ENCODE measurements at places on chromosomes 13 and 19. TPM values are rescaled to one million over a fixed set of nuclear protein-coding genes. Genes with fewer than 3 reads are reported as not detected.
A peak's percentile ranks its signal among the peaks of the same experiment; 100 is the strongest.

DNA sequence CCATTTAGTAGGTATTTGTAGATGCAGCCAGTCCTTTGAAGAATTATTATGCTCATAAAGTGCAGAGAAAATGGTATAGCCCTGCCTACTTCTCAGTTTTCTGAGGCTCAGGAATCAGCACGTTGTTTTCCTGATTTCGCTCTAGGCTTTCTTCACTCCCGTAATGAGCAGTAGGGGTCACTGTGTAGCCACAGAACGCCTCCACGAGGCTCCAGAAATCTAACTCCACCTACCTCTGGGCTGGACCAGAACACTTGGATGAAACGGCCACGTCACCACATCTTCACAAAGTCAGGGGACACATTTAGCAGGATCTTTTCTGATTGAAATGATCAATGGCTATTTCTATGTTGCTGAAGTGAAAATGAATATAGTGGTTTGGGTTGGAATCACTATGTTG, 49.8 kb upstream of the GTF3A start:
- no peaks in the 10 kb centered on the region for H3K4me1 ChIP-seq
- no peak overlapping the region for H3K27ac ChIP-seq
- H3K36me3 ChIP-seq = no peaks in the 10 kb centered on the region
- H3K27me3 ChIP-seq = peaks cover 17% of the 10 kb centered on the region
- peak; percentile 96 for DNase-seq

- no peaks in the 10 kb centered on the region for H3K36me3 ChIP-seq
- no peaks in the 10 kb centered on the region for H3K27me3 ChIP-seq
- H3K27ac ChIP-seq = peak overlapping the region; percentile 65
- H3K4me1 ChIP-seq = peaks cover 32% of the 10 kb centered on the region
- peak overlapping the region; percentile 44 for H3K4me3 ChIP-seq
- DNase-seq = peak; percentile 96
Measured at GRCh38 chr13:110126391-110126961, 180.5 kb downstream of the COL4A1 start.

- peaks cover 17% of the 10 kb centered on the region for H3K4me1 ChIP-seq
- peaks cover 37% of the 10 kb centered on the region for H3K36me3 ChIP-seq
- H3K27me3 ChIP-seq = no peaks in the 10 kb centered on the region
- no peak overlapping the region for H3K4me3 ChIP-seq
Measured at GRCh38 chr13:25252225-25252624, 35.1 kb downstream of the MTMR6 start.

DNA sequence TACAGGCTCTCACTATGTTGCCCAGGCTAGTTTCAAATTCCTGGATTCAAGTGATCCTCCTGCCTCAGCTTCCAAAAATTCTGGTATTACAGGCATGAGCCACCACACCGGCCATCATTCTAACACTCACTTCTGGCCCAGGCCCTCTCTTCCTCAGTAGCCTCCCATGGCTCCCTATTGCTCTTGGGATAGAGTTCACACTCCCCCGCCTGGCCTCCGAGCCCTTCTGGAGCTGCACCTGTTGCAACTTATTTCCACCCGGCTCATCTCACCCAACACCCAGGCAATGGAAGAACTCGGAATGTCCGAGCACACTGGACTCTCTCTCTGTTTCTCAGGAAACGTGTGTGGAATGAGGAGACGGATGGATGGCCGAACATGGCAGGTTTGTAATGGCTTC, 9.0 kb upstream of the SBK3 start:
- no peaks in the 10 kb centered on the region for H3K27me3 ChIP-seq
- peaks cover 5% of the 10 kb centered on the region for H3K4me1 ChIP-seq

- H3K27ac ChIP-seq = no peak overlapping the region
- H3K36me3 ChIP-seq = no peaks in the 10 kb centered on the region
- no peak overlapping the region for H3K4me3 ChIP-seq
- DNase-seq = no peak
- H3K4me1 ChIP-seq = peaks cover 5% of the 10 kb centered on the region
Measured at GRCh38 chr13:40588101-40588500, 78.3 kb downstream of the FOXO1 start.

- no peak for DNase-seq
- H3K27me3 ChIP-seq = no peaks in the 10 kb centered on the region
- H3K4me3 ChIP-seq = no peak overlapping the region
- H3K36me3 ChIP-seq = no peaks in the 10 kb centered on the region
- no peak overlapping the region for H3K27ac ChIP-seq
Measured at GRCh38 chr13:110293037-110293436, 13.9 kb downstream of the COL4A1 start.

DNA sequence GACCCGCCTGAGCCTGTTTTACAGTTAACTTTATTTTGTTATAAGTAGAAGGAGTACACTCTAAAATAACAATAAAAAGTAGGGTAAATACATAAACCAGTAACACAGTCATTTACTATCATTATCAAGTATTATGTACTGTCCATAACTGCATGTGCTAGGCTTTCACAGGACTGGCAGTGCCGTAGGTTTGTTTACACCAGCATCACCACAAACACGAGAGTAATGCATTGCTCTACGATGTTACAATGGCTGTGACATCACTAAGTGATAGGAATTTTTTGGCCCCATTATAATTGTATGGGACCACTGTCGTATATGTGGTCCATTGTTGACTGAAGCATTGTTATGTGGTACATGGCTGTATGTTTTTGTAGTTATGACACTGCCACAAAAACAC, 41.3 kb upstream of the SLC7A9 start:
- no peak overlapping the region for H3K27ac ChIP-seq
- no peak overlapping the region for H3K4me3 ChIP-seq
- no peaks in the 10 kb centered on the region for H3K27me3 ChIP-seq
- H3K36me3 ChIP-seq = peaks cover 11% of the 10 kb centered on the region
- H3K4me1 ChIP-seq = no peaks in the 10 kb centered on the region

DNA sequence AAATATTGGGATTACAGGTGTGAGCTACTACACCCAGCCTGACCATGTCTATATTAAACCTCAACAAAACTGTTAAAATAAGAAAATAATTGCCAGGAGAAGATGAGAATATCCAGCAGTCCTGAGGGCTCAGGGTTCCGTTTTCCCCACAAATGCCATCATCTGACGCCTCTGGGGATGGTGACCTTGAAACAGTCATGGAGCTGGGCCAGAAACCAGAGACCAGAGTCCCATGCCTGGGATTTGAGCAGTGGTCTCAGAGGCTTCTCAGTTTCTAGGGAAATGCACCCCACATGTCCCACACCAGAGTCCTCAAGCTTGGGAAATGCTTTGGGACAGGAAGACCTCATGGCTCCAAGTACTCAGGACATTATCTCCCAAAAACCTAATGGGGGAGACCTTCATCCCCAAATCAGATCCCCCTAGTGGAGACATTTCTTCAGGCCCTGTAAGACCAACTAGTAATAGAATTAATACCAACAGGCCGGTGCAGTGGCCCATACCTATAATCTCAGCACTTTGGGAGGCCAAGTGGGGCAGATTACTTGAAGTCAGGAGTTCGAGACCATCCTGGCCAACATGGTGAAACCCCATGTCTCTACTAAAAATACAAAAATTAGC, 2.9 kb upstream of the MAP1S start:
- no peaks in the 10 kb centered on the region for H3K27me3 ChIP-seq
- H3K4me1 ChIP-seq = peaks cover 22% of the 10 kb centered on the region
- H3K4me3 ChIP-seq = no peak overlapping the region
- peak; percentile 23 for DNase-seq

DNA sequence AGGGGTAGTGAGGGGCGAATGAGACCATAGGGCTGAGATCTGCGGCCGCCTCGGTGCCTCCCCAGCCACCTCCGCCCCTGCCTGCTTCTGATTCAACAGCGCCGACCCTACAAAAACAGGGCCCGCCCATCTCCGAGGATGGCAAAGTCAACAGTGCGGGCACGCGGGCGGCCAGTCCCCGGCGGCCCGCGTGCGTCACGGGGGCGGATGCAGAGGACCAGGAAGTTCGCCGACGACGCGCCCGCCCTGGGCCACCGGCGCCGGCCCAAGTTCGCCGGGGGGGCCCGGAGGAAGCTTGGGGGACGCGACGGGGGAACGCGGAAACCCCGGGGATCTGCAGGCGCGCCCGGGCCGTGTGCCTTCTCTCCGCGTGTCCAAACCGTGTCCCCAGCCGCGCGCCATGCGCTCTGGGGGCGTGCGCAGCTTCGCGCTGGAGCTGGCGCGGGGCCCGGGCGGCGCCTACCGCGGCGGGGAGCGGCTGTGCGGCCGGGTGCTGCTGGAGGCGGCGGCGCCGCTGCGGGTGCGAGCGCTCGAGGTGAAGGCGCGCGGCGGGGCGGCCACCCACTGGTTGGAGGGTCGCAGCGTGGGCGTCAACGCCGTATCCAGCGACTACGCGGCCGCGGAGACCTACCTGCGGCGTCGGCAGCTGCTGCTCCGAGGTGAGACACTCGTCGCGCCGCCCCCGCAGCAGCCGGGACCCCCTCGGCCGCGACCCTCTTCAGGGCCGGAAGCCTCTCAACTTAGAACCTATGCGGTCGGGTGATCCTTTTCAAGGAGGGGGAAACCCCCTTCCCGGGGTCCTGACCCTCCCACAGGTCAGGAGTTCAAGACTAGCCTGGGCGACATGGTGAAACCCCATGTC, 6.8 kb upstream of the ARRDC2 start:
- H3K36me3 ChIP-seq = no peaks in the 10 kb centered on the region
- peak overlapping the region; percentile 75 for H3K27ac ChIP-seq
- H3K4me3 ChIP-seq = peak overlapping the region; percentile 90
- DNase-seq = peak; percentile 96
- H3K4me1 ChIP-seq = peaks cover 9% of the 10 kb centered on the region

GRCh38 chr13:23701636-23702035, 131.4 kb downstream of the TNFRSF19 start:
- no peaks in the 10 kb centered on the region for H3K36me3 ChIP-seq
- no peak for DNase-seq
- H3K27me3 ChIP-seq = no peaks in the 10 kb centered on the region

GRCh38 chr19:10100163-10100785, 2.2 kb downstream of the ANGPTL6 start:
- no peaks in the 10 kb centered on the region for H3K27me3 ChIP-seq
- H3K27ac ChIP-seq = no peak overlapping the region
- no peaks in the 10 kb centered on the region for H3K4me1 ChIP-seq
- DNase-seq = no peak
- no peaks in the 10 kb centered on the region for H3K36me3 ChIP-seq

The CEBPG gene
- 36.2 TPM for total RNA-seq

The NLRP4 gene
- not detected for total RNA-seq

The UGGT2 gene
- total RNA-seq = 54.8 TPM

The SPINT2 gene
- total RNA-seq = 9.5 TPM

The SIAH3 gene
- not detected for total RNA-seq
